ENCODE measurements at places on chromosomes 5 and 9.

DNA sequence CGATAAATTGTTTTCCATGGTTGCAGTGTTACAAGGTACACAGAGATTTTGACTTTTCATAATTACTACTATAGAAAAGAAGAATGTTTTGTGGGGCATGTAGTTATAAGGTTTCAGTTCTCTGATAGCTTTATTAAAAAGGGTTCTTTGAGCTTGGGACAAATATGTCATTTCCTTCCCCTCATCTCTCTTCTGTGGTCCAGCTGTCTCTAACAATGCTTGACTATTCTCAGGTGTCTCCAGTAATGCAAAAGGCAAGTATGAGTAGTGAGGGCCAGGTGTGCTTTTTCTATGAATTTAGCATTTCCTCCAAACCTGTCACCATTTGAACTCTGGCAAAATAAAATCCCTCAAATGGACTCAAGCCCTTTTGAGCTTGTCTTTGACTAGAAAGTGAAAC, 84.3 kb downstream of the SLF1 start:
- no peak for DNase-seq

GRCh38 chr9:79193501-79194223, 378.1 kb upstream of the TLE4 start:
- no peak for DNase-seq

DNA sequence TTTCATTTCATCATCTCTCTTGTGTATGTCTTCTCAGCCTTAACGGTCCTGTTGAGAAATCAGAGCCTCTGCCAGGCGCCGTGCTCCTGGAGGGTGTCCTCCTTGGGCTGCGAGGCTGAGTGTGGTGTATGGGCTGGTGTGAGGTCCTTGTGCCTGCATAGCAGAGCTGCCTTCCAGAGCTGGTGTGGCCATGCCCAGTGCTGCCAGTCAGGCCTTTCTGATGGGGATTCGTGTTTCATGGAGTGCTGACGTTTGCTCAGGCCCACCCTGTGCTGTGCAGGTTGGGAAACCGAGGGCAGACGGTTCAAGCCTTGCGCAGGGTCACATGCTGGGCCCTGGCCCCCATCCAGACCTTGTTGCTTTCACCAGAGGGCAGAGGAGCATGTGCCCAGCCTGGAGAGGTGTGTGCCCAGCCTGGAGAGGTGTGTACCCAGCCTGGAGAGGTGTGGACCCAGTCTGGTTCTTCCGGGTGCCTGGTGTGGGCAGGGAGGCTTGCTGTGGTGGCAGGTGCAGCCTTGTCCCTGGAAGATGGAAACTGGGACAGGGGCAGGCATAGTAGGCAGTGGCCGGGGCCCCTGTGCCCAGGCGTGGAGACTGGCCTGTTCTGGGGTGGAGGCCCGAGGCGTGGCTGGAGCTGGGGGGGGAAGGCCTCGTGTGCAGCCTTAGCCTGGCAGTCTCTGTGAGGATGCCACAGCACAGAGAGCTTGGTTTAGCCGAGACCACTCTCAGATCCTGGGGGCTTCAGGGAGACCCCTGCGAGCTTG, 84.0 kb downstream of the RXRA start:
- DNase-seq, result no peak

GRCh38 chr9:37951671-37952449, 47.9 kb upstream of the SLC25A51 start:
- DNase-seq, result no peak

DNA sequence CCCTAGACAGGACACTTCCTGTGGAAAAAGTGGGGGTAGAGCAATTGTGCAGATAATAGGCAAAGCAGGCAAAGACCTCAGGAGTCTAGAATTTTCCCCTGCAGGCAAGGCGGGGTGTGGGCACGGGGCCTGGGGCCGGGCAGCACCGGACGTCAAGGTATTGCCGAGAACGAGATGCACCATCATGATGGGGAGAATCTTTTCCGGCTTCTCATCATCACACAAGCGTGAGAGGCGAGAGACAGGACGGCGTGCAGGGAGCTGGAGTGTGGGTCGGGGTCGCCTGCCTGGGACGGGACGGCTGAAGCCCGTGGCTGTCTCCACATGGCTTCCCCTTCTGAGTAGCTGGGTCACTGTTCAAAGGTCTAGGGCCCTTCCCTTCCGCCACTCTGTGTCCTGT, 44.5 kb downstream of the OLFM1 start:
- DNase-seq, result no peak

- no peak for DNase-seq
These were observed 28.7 kb downstream of the TPD52L3 start for GRCh38 chr9:6356904-6357303.

GRCh38 chr5:127705120-127705892, 2.1 kb downstream of the CCDC192 start:
- no peak for DNase-seq

DNA sequence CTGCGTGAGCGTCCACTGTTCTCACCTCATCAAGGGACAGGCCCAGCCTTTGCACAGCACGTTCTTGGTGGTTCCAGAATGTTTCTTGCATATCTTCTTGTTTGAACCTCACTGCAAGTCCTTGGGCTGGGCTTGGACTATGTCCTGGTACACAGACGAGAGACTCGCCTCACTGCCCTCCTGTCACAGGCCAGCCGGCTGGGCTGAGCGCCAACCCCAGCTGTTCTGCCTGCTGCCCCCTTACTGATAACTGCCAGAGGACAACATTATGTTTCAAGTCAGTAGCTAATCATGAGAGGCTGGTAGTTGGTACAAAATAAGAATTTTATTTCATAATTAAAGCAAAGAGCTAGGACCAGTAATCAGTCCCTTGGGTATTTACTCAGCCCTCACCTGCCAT, 52.8 kb upstream of the LRRTM2 start:
- no peak for DNase-seq

GRCh38 chr5:10173716-10174115, 76.0 kb downstream of the ATPSCKMT start:
- DNase-seq, result no peak

- DNase-seq, result no peak
These were observed 16.7 kb upstream of the SLC2A6 start for GRCh38 chr9:133495327-133496293.

DNA sequence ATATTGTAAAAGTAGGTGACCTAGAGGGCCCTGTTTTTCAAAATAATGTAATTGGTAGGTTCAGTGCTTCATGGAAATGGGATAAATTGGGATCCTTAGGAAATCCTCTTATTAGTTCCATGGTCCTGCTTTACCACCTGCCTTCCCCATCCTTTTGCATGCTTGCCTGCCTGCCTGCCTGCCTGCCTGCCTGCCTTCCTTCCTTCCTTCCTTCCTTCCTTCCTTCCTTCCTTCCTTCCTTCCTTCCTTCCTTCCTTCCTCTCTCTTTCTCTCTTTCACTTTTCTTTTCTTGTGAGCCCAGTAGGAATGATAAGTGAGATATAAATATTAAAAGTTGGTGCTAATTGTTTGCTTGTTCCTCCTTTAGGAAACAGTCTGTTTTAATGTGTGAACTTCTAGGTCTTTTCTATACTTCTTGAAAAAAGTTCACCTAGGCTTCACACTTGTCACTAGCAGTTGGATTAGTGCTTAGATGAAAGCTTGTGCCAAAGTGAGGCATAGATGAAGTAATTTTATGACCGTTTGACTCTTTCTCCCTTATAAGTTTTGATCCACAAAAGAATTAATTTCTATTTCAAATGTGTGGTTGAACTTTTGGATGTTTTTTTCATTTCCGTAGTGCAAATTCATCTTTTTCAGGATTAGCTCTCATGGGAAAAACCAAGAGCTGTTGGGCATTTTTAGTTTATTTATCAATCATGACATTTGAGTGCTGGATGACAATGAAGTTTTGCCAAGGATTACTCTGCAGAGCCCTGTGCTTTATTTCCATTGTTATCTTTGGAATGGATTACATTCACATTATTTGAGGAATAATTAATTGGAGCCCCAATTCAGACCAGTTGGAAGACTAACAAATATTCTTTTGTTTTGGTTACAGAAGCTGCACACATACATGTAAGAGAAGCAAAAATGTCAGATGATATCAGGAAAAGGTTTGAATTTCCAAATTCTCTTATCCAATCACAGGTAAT, 30.7 kb downstream of the FOCAD start:
- DNase-seq, result no peak

All from retina (tissue), 1 donor.